A549 treated with AZD2906 at 1 μM for 4 hours (cell line): ENCODE measurements at places on chromosomes 1 and 21. TPM values are rescaled to one million over a fixed set of nuclear protein-coding genes. Genes with fewer than 3 reads are reported as not detected.

Gene CNR2
- 0.01 TPM in 1 of 5 replicates, not detected in the others for total RNA-seq

Gene FCGR1A
- total RNA-seq: not detected in 5 replicates

Gene COL11A1
- 1.3 to 2.6 TPM (median 2.4 TPM) in 5 replicates for total RNA-seq

Gene NOS1AP
- 0.23 to 0.53 TPM (median 0.34 TPM) in 5 replicates for total RNA-seq

Gene OPRD1
- total RNA-seq: 0.01 to 0.07 TPM (median 0.02 TPM) in 5 replicates

Gene FAM3B
- total RNA-seq: not detected in 5 replicates
